ENCODE measurements at places on chromosomes 4 and X. TPM values are rescaled to one million over a fixed set of nuclear protein-coding genes. Genes with fewer than 3 reads are reported as not detected.

DNA sequence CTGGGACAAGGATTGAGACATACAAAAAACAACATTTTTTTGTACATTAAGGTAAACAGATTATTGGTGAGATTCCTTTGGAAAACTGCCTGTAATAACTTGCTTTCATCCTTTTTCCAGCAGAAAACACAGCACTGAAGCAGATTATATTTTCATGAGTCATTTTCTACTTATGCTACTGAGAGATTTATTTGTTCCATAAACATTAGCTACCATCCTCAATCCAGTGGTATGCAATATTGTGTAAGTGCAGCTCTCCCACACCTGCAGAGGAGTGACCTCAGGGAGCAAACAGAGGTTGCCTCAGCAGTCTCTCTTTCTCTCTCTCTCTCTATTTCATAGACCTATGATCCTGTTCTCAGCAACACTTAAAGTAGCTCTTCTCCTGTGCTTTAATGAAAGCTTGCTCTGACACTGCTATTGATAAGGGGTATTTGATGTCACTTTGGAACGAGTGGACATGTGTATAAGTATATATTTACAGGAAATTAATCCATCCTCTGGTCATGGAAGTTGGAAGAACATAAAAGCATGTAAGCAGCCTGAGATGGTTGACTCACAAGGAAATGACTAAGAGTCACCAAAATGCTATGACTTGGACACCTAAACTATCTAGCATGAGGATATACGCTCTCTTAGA lies 163.7 kb upstream of the SPANXC start:
- DNase-seq: no peak

DNA sequence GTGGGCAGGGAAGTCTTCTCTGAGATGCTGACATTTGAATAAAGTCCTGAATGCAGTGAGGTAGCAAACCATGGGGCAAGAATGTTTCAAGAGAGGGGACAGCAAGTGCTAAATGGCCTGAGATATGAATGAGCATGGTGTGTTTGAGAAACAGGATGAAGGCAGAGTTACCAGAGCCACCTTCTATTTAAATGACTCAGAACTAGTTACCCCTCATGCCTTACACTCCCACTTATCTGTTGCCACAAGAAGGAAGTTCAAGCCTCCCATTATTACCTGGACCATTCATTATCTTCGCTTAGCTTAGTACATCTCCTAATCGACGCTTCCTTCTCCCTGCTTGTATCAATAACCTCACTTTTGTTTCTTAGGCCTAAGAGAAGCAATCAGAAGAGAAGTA lies 67.7 kb upstream of the STARD8 start:
- DNase-seq: no peak

GRCh38 chrX:112731793-112732192 lies 52.1 kb upstream of the LHFPL1 start:
- no peak for DNase-seq

DNA sequence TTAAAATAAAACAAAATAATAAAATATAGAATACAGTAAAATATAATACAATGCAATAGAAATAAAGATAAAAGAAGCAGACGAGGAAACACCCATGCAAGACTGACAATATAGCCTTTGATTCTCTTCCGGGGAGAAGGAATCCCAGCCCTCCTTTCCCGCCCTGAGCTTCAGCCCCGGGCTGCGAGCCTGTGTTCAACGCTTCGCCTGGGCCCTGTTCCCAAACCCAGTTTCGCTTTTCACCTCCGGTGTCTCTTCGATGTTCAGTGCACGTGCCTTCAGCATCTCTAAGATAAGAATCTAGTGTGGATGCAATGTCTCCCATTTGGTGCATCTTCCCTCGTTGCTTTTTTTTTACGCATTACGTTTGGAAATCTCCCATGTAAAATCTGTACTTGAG lies 38.4 kb upstream of the ARSD start:
- DNase-seq: no peak

GRCh38 chr4:114423582-114423981 lies 175.0 kb upstream of the UGT8 start:
- DNase-seq: no peak

DNA sequence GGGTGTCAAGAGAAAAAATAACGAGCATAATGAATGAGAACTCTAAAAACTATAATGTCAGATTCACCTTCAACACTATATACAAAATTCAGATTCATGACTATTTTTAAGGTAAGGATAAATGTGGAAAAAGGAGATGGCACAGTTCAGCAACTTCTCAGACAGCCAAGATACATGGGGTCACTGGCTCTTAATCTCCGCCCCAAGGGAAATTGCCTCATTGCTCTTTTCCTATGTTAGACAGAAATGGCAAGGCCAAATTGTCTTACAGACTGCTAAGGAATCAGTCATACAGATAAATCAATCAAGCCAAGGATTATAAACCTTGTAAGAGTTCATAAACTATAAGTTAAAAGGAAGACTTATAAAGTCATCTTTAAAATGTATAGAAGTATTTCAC lies 183.4 kb downstream of the OPHN1 start:
- no peak for DNase-seq

DNA sequence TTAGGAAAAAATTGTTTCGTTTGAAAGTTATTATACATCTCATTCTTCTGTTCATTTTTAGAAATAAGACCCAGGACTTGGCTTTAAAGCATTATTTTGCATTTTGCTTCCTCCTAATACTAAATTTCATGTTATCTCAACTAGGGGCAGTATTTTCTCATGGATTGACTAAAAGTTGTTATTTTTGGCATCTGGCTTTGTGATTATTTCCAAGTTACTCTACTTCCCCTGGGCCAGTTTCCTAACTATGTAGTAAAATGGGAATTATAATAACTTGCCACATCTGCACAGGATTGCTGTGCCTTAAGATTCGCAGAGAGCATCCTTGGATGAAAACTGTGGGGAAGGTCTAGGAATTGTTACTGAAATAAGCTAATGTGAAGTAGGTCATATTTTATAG lies 3.0 kb downstream of the RBPJ start:
- DNase-seq: no peak

GRCh38 chr4:76589872-76590797 lies 155.1 kb downstream of the SHROOM3 start:
- no peak for DNase-seq

GRCh38 chr4:13920111-13920875 lies 292.8 kb upstream of the BOD1L1 start:
- no peak for DNase-seq

DNA sequence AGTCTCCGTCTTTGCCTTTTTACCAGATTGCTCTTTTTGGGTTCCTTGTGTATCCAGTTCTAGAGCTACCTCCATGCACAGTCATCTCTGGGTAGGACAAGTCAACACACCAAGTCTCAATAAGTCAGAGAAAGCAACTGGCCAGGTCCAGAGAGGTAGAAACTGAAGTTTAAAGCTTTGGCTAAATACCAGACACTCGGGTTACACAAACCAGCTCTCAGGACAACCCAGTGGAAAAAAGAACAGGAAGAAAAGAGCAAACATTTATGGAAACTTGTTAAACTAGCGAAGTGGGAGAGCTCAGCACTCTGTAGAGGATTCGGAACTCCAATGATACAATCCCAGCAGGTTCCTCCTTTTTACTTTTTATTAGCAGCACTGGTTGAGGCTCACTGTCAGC lies 291.0 kb upstream of the CPEB2 start:
- no peak for DNase-seq

DNA sequence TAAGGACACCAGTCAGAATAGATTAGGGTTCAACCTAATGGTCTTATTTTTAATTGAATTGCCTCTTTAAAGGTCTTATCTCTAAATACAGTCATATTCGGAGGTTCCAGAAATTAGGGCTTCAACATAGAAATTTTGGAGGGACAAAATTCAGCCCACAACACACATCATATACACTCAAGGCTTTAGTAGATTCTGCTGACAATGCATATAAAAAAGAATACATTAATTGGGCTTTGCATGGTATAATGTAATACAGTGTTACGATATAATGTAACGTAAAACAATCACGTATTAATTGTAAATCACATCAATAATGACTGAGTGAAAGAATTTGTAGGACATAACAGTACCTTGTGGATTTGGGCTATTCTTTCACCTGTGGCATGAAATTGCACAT lies 787.8 kb downstream of the STIM2 start:
- no peak for DNase-seq

- DNase-seq: no peak
Measured at GRCh38 chrX:46180258-46180687, 364.9 kb downstream of the ZNF674 start.

- DNase-seq: no peak
Measured at GRCh38 chrX:6225288-6225910, 3.3 kb downstream of the NLGN4X start.

DNA sequence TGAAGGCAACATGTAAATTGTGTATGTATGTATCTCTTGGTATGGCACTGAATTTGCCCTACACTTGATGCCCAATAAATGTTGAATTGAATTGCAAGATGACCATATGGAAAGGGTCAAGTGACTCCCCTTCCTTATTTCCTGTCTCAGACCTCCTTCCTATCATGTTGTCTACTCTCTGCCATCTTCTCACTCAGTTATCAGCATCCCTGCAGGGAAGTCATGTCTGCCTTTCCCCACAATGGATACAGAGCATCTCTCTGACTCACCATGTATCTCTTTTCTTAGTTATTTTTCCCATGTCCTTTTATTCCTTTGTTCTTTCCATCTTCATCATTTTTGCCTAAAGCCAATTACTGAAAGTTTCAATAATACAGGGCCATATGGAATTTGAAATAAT lies 22.5 kb downstream of the BMX start:
- no peak for DNase-seq

- no peak for DNase-seq
Measured at GRCh38 chr4:22962295-22962694, 269.6 kb downstream of the GBA3 start.

- DNase-seq: no peak
Measured at GRCh38 chrX:107728371-107729099, 47.1 kb downstream of the TSC22D3 start.

GRCh38 chrX:30992381-30992904 lies 79.4 kb downstream of the FTHL17 start:
- DNase-seq: no peak

DNA sequence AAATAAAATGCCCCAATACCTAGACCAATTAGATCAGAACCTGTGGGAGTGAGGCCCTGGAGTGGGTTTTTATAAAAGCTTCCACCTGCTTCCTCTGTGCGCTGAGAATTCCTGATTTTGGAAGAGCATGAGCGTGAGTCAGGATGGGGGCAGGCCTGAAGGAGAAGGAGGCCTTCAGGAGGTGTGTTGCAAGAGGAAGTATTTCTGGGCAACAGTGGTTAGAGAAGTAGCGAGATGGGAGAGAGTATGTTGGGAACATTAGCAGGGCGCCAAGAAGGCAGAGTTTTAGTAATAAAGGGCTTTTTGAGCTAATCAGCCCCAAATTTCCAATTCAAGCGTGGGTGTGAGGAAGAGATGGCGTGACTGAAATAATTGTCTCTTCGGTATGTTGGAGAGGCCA lies 349.8 kb downstream of the UNC5C start:
- DNase-seq: no peak

- no peak for DNase-seq
Measured at GRCh38 chr4:14596904-14597303, 405.4 kb upstream of the CPEB2 start.

GRCh38 chr4:6195602-6196319 lies 4.6 kb downstream of the JAKMIP1 start:
- no peak for DNase-seq

DNA sequence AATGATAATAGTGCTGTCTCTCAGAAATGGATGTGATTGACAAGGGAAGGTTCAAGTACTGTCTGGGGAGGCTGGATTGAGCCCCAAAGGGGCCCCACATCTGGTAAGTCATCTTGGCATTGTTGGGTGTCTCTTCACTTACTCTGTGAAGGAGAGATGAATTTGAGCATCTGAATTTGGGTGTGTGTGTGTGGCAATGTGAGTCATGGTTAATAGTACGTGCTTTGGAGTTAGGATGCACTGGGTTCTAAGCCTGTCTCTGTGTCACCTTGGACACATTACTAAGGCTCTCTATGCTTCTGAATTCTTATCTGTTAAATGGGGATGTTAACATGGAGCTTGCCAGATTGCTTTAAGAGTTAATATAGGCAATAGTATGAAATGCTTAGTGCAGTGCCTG lies 80.4 kb downstream of the FRAS1 start:
- DNase-seq: no peak

- no peak for DNase-seq
Measured at GRCh38 chrX:131958724-131959123, 64.4 kb upstream of the STK26 start.

DNA sequence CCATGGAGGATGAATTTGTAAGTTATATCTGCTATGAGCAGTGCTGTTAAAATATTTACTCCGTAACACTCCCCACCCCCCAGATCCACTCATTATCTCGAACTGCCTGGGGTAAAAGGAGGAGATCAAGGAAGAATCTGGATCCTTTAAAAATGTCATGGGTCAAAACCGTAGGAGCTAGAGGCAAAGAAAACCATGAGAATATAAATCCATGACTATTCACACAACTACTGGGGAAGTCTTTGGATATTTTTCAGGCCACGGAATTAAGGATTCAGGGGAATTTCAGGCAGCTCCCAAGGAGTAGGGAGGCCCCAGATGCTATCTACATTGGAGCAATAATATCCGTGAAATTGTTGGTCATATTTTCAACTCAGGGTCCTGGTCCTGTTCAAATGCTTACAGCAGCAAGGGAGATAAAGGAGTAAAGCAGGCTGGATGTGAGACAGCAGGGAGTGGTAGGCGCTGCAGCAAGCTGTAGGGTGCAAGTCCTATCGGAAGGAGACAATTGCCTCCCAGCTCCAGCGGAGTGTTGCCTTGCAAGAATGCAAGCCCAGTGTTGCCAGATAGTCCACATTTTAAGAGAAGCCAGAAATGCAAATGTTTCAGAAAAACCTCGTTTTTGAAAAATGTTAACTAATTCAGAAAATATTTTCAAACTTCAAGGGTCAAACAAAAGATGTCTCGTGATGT lies 116.2 kb upstream of the KIT start:
- no peak for DNase-seq

- no peak for DNase-seq
Measured at GRCh38 chr4:5128569-5128968, 77.3 kb downstream of the STK32B start.

DNA sequence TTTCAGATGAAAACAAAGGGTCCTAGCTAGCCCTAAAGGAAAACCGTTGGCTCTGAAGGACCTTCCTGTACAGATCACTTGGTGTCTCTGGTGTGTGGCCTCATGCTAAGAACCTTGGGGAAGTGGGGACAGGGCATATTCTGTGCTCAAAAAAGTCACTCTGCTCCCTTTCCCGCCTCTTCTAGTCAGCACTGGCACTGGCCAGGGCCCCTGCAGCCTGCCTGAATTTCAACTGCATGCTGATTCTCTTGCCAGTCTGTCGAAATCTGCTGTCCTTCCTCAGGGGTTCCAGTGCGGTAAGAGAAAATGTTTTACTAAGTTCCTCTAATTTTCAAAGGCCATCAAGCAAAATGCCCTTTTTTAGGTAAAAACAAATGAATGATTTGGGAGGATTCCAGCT lies 3.4 kb downstream of the CYBB start:
- no peak for DNase-seq

Gene ZNF718
- total RNA-seq: 4.5 TPM

Gene LRRC66
- total RNA-seq: not detected

Gene C1QTNF7
- not detected for total RNA-seq

Gene FAM9C
- not detected for total RNA-seq

Gene MAOB
- 0.13 TPM for total RNA-seq

Gene F8A2
- not detected for total RNA-seq

Gene VSIG1
- total RNA-seq: 0.57 TPM

Gene ZDHHC15
- 0.83 TPM for total RNA-seq

Gene CXorf49
- total RNA-seq: not detected

Gene ZNF674
- total RNA-seq: 0.53 TPM

Gene EDA2R
- total RNA-seq: 0.18 TPM

Gene SFRP2
- 0.24 TPM for total RNA-seq

Gene UGT8
- total RNA-seq: 0.41 TPM

Gene FAT4
- 0.03 TPM for total RNA-seq

Gene PGAM4
- total RNA-seq: not detected

Gene PWWP3B
- not detected for total RNA-seq

All from activated T-cell treated with anti-CD3 and anti-CD28 coated beads, Interleukin-2, amount 50 U/mL, for 4 hours (primary cell).